Activated CD4-positive, alpha-beta T cell treated with anti-CD3 and anti-CD28 coated beads for 36 hours (primary cell): ENCODE measurements at places on chromosomes 4 and X. TPM values are rescaled to one million over a fixed set of nuclear protein-coding genes. Genes with fewer than 3 reads are reported as not detected.

Gene MAGEB2
- not detected for total RNA-seq

Gene MEPE
- total RNA-seq, result not detected

Gene C4orf36
- not detected for total RNA-seq

GRCh38 chr4:155515444-155516075, 138.8 kb upstream of the MAP9 start:
- H3K4me1 ChIP-seq, result no peaks in the 10 kb centered on the region
- DNase-seq, result no peak
- H3K36me3 ChIP-seq, result no peaks in the 10 kb centered on the region
- H3K4me3 ChIP-seq, result no peak overlapping the region
- no peak overlapping the region for H3K27ac ChIP-seq
